ENCODE measurements at places on chromosomes 11 and 22.

DNA sequence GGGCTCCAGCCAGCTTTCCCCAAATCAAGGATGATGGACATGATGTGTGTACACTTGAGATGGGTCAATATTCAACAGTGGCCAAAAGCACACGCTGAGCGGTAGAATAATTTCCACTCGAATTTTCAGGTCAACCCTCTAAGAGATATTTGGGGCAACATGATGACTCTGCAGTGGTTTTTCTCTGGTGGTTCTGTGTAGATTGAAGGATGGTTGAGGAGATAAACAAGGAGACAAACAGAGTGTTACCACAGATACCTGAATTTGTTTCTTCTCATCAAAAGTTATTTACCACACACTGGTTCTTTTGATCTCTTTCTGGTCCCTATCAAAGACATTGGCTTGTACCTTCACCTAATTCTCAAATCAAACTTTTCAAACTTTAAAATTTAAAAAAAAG lies 242.0 kb downstream of the ETS1 start:
- no peak for DNase-seq

GRCh38 chr11:34425360-34425759 lies 13.4 kb upstream of the CAT start:
- DNase-seq, result no peak

DNA sequence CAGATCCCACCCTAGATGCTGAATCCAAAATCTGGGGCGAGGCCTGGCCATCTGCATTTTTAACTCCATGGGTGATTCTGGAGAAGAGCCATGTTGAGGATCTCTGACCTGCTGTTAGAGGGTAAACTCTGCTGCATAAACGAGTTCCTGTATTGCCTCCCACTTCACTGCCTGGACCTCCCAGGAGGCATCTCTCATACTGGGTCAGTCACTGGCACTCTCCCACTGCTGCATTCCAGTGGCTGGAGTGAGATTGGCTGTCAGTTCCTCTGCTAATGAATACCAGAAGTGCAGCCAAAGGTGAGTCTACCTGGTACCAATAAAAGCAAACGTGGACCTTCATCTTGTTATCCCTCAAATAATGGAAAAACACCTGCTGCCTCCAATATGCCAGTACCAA lies 10.3 kb downstream of the POLDIP3 start:
- DNase-seq, result no peak

- no peak for DNase-seq
These were observed 6.4 kb downstream of the MYEOV start for GRCh38 chr11:69300120-69301060.

GRCh38 chr11:74182635-74183034 lies 11.5 kb downstream of the PPME1 start:
- DNase-seq, result no peak

DNA sequence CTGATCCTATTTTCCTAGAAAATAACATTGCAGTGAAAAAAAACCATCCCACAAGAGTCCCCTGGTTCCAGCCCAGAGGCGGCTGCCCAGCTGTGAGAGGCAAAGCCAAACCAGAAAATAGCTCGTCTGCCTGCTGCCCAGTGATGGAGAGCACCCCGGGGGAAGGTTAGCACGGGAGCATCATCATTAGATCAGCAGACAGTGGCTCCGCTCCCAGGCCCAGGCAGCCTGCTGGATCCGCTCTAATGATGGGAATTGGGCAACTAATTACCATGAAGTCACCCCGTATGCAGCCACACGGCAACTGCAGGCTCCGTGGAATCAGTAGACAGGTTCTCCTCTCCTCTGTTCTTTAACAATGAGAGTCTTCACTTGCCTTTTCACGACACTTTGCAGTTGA lies 17.1 kb upstream of the B3GAT1 start:
- DNase-seq, result no peak

DNA sequence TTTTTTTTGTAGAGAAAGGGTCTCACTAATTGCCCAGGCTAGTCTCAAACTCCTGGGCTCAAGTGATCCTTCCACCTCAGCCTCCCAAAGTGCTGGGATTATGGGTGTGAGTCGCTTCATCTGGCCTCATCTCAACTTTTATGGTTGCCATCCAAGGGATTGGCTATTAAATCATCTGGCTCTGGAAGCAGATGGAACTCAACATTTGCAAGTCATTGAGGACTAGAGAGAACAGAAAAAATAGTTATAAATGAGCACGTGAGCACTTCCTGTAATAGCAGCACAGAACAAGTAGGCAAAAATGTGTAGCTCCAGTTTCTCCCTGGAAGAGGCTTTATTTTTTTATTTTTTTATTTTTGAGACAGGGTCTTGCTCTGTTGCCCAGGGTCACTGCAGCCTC lies 22.3 kb upstream of the PATL1 start:
- no peak for DNase-seq

DNA sequence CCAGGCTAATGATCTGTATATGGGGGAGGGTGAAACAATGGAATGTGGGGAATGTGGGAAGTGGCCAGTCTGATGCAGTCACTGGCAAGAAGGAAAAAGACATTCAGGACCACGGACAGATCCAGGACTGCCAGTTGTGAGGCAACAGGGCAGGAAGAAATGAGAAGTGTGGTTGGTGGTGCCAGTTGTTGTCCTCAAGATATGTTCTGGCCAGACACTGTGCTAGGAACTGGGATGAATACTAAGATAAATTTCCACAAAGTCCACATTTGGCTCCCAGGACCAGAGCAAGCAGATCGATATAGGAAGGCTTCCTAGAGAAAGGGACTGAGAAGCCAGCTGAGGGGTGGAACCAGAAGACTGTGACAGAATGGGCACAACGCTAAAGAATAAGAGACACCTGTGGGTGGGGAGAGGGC lies 6.8 kb upstream of the TPBGL start:
- DNase-seq, result no peak

DNA sequence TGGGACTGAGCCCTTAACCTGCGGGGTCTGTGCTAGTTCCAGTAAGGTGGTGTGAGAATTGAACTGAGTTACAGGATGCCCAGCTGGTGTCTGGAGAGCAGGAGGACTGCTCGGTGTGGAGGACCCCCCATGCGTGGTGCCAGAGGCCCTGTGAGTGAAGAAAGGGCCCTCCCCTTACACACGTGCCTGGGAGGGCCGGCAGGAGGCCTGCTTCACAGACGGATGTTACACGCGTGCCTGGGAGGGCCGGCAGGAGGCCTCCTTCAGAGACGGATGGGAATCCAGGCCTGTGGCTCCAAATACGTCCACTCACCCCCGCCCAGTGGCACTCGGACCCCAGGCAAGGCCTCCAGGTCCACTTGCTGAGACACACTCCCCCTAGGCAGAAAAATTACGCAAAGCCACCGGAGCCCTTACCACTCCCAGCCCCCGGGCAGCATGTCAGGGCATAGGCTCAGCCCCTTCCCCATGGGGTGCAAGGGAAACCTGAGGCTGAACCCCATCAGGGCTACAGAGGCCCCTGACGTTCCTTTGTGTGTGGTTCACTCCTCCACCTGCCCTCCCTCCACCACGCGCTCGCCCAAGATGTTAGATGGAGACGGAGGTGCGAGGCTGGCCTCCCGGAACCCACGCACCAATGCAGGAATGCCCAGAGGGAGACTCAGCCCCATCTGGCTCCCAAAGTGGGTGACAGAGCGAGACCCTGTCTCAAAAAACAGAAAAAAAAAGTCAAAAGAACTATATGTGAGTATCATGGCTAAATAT lies 227.8 kb downstream of the BRD1 start:
- DNase-seq, result no peak

DNA sequence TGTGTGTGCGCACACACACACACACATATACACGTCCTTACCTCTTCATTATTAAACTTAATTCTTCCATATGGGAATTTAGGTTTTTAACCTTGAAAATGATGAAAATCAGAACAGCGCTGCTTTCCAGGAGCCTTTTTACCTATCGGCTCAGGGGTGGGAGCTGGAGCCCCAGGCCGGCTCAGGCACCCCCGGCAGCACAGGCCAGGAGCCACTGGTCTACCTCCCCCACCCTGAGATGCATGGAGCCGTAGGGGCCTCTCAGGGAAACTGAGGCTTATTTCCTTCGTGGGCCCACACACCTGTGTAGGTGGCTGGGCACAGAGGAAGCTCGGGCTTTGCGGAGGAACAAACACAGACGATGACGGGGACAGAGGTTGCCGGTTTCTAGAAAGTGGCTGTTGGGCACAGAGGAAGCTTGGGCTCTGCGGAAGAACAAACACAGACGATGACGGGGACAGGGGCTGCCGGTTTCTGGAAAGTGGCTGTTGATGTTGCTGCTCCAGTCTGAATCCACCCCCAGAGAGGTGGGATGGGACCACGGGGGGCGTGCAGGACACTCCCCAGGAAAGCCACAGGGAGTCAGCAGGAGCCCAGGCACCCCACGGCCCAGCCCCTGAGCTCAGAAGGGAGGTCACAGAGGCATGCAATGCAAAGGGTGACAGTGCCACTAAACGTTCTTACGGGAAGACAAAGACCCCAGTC lies 149.4 kb downstream of the BRD1 start:
- no peak for DNase-seq

DNA sequence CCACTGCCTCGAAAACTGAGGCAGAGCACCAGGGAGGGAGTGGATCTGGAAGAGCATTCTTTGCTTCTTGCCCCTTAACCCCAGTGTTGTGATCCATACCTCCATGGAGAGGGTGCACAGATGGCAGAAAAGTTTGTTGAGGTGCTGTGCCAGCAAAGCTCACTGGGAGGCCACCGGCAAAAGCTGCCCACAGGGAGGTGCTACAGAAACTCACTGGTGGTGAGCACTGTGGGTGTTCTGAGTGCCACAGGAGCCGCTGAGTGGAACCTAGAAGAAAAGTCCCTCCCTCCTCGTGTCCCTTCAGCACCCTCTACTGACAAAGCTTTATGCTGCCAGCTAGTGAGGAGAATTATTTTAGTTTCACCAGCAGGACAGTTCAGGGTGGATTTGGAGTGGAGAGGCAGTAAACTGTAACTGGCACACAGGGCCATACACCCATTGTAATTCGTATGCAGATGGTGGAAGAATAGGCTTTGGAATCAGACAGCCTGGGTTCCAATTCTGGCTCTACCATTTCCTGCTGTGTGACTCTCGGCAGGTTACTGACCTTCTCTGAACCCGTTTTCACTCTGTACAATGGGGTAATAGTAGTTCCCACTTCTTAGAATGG lies 84.6 kb downstream of the SWAP70 start:
- DNase-seq, result no peak

GRCh38 chr11:8691601-8692000 lies 9.0 kb downstream of the RPL27A start:
- DNase-seq, result no peak

- DNase-seq, result no peak
These were observed 125.3 kb downstream of the APOL5 start for GRCh38 chr22:35842954-35843353.

DNA sequence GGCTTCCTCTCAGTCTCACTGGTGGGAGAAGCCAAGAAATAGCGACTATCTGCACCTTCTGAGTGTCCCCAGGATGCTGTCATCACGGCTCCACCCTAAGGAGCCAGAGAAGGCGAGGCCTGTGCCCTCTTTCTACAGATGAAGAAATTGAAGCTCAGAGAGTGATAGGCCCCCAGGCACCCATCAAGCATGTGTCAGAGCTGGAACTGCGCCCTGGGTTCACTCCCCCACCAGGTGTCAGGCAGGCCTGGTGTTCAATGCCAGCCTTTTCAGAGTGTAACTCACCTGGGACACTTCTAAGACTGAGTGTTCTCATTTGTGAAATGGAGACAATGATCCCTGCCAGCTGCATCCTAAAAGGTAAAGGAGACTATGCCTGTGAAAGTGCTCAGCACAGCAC lies 127.3 kb upstream of the SEZ6L start:
- DNase-seq, result no peak
